Left ventricle myocardium inferior (tissue), 1 donor: ENCODE measurements at places on chromosomes 11 and 22. TPM values are rescaled to one million over a fixed set of nuclear protein-coding genes. Genes with fewer than 3 reads are reported as not detected.

Gene CRYBB3
- total RNA-seq: not detected

Gene UCP3
- 2.7 TPM for total RNA-seq

Gene DRICH1
- total RNA-seq: not detected

Gene CDC42BPG
- total RNA-seq: 1.1 TPM

Gene ARHGEF17
- total RNA-seq: 53.1 TPM

Gene FIBIN
- 10.5 TPM for total RNA-seq

Gene EIF1AD
- total RNA-seq: 19.7 TPM

Gene KCTD17
- 14.3 TPM for total RNA-seq

Gene TBX10
- 0.14 TPM for total RNA-seq
